ENCODE measurements at places on chromosomes 4 and X.
A peak's percentile ranks its signal among the peaks of the same experiment; 100 is the strongest.

GRCh38 chr4:110514889-110515479 lies 39.0 kb downstream of the ENPEP start:
- no peak for DNase-seq

DNA sequence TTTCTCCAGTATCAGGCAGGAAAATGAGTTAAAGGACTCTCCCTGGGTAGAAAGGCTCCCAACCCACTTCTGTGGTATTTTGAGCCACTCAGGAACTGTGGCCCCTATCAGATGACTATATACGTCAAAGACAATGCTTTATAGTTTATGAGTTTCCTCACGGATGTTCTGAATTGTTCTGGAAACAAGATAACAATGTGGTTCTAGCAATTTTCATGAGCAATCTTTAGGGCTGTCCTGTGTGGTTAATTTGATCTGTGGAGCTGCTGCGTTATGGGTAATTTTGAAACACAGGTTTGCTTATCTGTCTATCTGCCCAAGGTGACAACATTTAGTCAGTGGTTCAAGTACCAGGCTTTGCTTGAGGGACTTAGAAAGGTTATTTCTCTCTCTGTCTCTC lies 46.7 kb upstream of the IL2 start:
- DNase-seq = no peak

DNA sequence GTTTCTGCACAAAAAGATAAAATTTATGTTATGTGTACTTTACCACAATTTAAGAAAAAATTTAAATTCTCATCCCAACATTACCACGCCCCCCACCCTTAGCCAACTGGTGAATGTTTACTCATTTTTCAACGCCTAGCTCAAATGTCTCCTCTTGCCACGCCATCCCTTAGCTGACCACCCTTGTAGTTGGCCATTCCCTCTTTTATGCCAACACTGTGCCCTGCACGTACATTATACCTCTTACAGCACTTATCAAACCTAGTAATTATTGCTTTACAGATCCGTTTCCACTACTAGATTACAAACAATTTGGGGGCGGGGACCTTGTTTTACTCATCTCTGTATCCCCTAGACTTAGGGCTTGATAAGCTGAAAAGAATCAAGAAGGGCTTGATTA lies 644 bp downstream of the ERCC6L start:
- DNase-seq = no peak

- no peak for DNase-seq
These were observed 70.4 kb downstream of the BEX3 start for GRCh38 chrX:103446665-103447302.

DNA sequence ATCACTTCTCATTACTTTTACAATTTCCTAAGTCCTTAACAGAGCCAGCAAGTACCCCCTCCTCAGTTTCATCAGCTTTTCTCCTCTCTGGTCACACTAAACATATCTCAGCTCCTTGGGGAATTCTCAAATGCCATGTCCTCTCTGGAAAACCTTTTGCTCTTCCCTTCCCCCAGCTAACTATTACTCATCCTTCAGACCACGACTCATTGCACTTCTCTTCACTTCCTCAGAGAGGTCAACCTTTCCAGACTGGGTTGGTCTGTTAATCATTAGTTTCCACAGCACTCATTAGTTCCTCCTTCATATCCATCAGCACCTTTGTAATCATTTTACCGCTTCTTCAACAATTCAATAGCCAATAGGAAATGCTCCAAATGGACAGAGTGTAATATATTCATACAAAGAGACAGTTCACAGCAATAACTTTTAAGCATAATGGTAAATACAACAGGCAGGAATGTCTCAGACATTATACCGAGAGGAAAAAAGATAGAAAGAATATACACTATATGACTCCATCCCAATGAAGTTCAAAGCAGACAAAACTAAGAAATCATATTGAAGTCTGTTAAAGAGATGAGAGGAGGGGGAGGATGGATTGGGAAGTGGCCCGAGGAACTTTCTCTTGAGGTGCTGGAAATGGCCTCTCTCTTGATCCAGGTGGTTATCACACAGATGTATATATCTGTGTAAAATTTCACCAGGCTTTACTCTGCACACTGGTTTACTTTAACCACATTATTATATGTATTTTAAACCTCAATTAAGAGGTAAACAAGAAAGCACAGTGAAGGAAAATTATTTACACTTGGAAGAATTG lies 39.6 kb downstream of the DDX60L start:
- DNase-seq = no peak

- no peak for DNase-seq
These were observed 14.6 kb downstream of the RAB9B start for GRCh38 chrX:103817502-103817901.

DNA sequence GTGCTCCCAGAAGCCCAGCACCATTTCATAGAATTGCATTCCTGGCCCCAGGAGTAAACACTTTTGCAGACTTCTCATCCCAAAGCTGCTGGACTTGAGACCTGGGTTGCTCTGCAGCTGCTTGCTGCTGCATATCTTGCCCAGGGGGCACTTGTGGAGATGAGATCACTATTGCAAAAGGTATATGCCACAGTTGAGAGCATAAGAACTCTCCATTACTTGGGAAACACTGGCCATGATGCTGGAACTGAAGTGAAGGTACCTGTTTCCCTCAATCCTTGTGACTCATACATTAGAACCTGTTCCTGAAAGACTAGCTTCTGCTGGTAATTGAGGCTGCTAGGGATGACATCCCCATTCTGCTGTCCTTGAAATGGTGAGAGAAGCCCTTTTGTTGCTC lies 43.1 kb upstream of the WDR1 start:
- no peak for DNase-seq

- DNase-seq = no peak
These were observed 2.3 kb downstream of the CD99 start for GRCh38 chrX:2693113-2694002.

- no peak for DNase-seq
These were observed 42.0 kb downstream of the PHKA2 start for GRCh38 chrX:18941896-18942295.

DNA sequence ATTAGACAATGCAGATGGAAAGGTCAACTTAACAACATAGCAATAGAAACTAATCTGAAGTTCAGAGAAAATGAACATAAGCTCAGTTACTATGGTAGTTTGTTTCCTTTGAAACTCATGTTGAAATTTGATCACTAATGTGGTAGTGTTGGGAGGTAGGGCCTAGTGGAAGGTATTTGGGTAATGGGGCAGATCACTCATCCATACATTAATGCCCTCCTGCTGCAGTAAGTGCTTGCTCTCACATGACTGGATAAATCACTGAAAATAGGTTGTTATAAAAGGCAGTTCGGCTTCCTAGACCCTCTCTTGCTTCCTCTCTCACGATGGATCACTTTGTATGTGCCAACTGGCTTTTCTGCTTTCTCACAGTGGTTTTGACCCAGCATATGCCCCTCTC lies 567.4 kb upstream of the GALNT7 start:
- no peak for DNase-seq

DNA sequence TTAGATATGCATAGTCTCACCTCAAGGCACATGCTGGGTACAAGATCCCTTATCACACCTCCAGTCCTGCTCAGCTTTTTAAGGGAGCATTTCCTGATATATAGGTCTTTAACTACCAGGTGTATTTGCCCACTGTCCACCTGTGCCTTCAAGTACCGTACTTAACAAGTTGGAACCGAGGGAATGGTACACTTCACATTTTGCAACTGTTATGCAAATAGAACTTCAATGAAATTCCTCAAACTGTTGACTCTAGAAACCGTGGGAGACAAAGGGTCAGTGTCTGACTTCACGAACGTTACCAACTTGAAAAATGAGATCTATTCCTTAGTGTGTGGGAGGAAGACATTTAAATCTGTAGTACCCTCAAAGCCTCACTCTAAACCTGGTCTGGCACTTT lies 5.2 kb downstream of the TRIM2 start:
- no peak for DNase-seq

DNA sequence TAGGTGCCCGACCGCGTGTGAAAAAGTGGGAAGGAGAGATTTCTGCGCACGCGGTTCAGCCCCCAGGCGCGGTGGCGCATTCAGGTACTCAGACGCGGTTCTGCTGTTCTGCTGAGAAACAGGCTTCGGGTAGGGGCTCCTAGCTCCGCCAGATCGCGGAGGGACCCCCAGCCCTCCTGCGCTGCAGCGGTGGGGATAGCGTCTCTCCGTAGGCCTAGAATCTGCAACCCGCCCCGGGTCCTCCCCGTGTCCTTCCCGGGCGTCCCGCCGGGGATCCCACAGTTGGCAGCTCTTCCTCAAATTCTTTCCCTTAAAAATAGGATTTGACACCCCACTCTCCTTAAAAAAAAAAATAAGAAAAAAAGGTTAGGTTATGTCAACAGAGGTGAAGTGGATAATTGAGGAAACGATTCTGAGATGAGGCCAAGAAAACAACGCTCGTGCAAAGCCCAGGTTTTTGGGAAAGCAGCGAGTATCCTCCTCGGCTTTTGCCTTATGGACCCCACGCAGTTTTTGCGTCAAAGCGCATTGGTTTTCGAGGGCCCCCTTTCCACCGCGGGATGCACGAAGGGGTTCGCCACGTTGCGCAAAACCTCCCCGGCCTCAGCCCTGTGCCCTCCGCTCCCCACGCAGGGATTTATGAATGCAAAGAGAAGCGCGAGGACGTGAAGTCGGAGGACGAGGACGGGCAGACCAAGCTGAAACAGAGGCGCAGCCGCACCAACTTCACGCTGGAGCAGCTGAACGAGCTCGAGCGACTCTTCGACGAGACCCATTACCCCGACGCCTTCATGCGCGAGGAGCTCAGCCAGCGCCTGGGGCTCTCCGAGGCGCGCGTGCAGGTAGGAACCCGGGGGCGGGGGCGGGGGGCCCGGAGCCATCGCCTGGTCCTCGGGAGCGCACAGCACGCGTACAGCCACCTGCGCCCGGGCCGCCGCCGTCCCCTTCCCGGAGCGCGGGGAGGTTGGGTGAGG lies 3.7 kb downstream of the SHOX start:
- no peak for DNase-seq

DNA sequence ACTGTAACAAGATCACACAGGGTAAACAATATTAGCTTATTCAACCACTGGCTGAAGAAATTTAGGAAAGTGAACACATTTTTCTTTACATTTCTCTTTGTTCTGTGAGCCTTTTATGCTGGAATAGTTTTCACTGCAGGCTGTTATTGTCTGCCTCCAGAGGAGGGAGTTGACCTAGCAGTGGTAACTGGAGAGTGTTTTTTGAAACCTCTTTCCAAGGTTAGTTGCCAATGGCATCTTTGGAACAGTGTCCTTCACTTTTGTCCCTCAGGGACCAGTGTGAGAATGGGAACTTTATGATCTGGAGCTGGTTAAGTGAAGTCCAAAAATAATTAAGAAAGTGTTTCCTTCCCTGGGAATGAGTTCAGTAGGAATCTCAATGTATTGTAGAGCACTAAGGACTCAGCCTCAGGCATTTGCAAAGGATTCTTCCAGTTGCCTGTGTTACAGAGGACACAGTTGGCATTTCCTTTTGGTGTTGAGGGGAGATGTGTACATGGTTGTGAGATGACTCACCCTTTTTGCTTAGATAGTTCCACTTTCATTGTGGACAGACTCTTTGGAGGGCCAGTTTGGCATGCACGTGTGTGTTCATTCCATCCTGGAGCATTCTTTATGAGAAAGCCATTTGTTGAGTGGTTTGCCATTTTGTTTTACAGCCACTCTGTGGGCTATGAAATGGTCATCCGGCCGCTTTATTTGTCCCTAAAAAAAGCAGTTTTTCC lies 61.3 kb downstream of the AR start:
- DNase-seq = no peak

- DNase-seq = no peak
These were observed 140.8 kb upstream of the ETNPPL start for GRCh38 chr4:108903464-108904221.

DNA sequence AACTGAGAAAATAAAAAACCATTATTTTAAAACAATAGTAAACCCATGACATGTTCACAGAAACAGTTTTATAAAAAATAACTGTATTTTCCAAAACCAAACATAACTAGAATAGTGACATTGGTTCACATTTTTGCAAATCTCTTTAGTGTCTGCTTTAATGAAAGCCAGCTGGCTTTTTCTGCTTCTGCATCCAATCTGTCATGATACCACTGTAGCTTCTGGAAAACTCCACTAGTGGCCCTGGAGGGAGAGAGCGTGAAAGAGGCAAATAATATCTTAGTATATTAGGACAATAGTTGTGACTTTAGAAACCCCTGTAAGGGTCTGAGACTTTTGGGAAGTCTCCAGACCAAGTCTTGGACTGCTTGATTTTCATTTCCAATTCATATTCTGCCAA lies 31.1 kb downstream of the FGFBP1 start:
- no peak for DNase-seq

DNA sequence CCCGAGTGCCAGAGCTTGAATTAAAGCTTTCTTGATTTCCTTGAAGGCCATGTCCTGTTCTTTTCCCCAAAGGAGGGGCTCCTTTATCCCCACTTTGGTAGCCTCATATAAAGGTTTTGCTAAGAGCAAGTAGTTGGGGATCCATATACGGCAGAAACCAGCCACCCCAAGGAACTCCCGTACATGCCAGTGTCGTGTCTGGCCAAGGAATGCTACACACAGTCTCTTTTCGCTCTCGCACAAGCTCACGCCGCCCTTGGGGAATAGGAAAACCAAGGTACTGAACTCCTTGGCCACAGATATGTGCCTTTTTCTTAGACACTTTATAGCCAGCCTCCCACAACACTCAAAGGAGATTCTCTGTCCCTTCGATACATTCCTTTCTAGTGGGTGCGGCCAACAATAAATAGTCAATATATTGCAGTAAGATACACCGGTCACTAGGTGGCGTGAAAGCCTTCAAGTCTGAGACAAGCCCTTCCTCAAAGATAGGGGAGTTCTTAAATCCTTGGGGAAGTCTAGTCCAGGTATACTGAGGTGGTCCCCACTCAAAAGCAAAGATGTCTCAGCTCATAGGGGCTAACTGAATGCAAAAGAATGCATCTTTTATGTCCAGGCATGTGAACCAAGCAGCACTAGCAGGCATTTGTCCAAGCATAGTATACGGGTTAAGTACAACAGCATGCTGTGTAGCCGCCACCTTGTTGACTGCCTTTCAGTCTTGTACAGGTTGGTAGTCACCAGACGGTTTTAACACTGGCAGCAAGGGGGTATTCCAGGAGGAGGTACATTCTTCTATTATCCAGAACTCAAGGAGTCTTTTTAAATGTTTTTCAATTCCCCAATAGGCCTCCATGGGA lies 57.8 kb upstream of the XAGE1B start:
- DNase-seq = peak; percentile 25

DNA sequence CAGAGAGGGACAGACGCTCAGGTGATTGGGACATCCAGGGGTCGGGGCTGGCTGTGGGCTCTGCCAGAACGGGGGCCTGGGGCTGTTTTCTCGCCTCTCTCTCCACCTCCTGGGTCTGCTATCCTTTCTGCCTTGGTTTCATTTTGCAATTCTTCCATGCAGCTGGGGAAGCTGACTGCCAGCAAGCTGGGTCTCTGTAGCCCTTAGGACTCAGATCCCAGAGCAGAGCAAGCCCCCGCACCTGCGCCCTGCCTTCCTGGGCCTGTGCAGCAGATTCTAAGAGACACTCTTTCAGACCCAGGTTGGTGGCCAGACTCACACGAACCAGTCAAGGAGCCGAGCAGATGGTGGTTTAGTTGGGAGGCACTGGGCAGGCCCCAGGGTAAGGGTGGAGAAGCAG lies 59.1 kb upstream of the GRPEL1 start:
- no peak for DNase-seq

Measured in stimulated activated CD8-positive, alpha-beta memory T cell treated with anti-CD3 and anti-CD28 coated beads, Interleukin-4, amount 100 ng/mL, for 48 hours (primary cell).